Heart right ventricle (tissue), 16 donors: ENCODE measurements at places on chromosomes 11 and 22. TPM values are rescaled to one million over a fixed set of nuclear protein-coding genes. Genes with fewer than 3 reads are reported as not detected.

DNA sequence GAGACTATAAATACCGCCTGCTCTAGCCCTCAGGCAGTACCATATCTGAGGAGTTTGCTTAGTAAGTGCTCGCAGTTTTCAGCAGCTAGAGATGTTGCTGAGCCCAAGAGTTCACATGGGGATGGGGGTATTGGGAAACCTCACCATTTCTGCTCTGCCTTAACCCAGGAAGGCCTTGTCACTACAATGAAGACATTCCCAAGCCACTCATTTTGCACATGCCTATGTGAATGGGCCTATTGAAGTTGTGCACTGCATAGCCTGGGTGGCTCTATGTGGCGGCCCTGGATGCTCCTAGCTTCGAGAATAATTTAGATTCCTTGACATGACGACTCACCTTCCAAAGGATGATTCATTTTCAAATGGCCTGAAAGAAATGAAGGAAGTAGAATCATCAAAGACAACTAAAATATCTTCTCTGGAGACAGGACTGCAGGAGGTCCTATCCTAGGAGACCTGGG, 163.4 kb downstream of the ADAMTS15 start:
- H3K27me3 ChIP-seq, result no peaks in the 10 kb centered on the region
- H3K4me3 ChIP-seq, result no peak overlapping the region
- no peak for DNase-seq
- no peaks in the 10 kb centered on the region for H3K36me3 ChIP-seq

- no peak for DNase-seq
- no peaks in the 10 kb centered on the region for H3K36me3 ChIP-seq
- no peak overlapping the region for H3K27ac ChIP-seq
- no peak overlapping the region for H3K4me3 ChIP-seq
Measured at GRCh38 chr11:124602193-124602592, 9.0 kb upstream of the PANX3 start.

Gene DEPDC7
- total RNA-seq, result 0.23 TPM

Gene MFNG
- 19.4 TPM for total RNA-seq
